T47D (cell line): ENCODE measurements at places on chromosomes 2 and 18.

- DNase-seq = no peak
Measured at GRCh38 chr2:221377066-221377465, 195.0 kb downstream of the EPHA4 start.

GRCh38 chr2:216493334-216493685 is 5.3 kb upstream of the RPL37A start:
- no peak for DNase-seq

DNA sequence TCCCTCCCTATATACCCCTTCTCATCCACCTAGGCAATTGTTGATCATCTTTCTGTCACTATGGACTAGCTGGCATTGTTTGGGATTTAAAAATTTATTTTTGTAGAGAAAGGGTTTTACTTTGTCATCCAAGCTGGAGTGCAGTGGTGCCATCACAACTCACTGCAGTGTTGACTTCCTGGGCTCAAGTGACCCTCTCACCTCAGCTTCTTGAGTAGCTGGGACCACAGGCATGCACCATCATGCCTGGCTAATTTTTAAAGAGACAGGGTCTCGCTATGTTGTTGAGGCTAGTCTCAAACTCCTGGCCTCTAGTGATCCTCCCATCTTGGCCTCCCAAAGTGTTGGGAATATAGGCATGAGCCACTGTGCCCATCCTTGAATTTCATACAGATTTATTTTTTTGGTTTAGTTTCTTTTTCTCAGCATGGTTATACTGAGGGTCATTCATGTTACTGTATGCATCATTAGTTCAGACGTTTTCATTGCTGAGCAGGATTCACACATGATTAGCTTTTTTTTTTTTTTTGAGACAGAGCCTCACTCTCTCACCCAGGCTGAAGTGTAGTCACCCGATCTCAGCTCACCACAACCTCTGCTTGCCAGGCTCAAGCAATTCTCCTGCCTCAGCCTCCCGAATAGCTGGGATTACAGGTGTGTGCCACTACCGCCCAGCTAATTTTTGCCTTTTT is 8.6 kb upstream of the PCARE start:
- DNase-seq = no peak

DNA sequence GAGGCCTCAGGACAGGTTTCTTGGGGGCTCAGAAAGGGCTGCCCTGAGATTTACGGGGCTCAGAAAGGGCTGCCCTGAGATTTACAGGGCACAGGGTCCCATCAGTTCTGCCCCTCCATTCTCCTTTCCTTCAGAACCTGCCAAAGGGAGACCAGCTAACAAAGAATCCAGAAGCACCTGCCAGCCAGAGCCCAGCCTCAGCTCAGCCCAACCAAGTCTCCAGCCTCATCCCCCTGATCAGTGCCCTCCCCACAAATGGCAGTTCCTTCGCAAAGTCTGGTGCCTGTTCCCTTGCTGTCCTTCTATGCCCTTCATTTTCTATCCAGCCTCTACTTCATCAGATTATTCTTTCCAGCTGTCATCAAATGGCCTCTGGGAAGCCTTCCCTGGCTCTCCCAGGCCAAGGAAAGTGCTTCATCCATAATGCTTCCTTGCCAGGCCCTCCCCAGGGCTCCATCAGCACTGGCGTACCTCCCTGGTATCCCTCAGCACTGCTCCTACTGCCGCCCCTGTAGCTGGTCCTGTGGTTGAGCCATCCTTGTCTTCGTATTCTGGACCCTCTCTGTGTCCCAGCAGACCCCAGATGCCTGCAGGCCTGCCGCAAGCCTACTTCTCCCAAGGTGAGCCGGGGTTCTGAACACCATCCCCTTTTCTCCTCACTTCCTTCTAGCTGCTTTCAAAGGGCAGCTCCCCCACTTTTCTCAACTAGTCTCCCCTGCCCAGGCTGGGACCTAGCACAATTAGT is 96.2 kb upstream of the EPAS1 start:
- no peak for DNase-seq

- DNase-seq = no peak
Measured at GRCh38 chr2:235220331-235220730, 268.5 kb downstream of the SH3BP4 start.

DNA sequence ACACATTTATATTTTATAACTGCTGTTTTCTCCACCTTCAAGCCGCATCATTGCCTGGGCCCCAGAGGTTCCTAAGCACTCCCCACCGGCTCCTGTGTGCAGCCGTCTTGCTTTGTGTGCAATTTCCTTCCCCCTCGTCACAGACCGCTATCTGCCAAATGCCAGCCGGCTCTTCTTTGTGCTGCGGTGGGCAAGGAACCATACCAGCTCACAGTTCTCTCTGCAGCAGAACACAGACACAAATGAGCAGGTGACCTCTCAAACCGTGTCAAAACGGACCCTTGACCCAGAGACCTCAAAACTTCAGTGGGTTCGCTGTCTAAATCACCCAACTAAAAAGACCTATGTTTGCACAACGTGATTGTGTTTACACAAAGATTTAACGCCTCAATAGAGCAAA is 58.2 kb downstream of the KLF7 start:
- no peak for DNase-seq

- DNase-seq = no peak
Measured at GRCh38 chr2:208135794-208136715, 6.4 kb upstream of the CRYGC start.

GRCh38 chr2:187519419-187520120 is 34.7 kb downstream of the TFPI start:
- DNase-seq = peak; percentile 2

DNA sequence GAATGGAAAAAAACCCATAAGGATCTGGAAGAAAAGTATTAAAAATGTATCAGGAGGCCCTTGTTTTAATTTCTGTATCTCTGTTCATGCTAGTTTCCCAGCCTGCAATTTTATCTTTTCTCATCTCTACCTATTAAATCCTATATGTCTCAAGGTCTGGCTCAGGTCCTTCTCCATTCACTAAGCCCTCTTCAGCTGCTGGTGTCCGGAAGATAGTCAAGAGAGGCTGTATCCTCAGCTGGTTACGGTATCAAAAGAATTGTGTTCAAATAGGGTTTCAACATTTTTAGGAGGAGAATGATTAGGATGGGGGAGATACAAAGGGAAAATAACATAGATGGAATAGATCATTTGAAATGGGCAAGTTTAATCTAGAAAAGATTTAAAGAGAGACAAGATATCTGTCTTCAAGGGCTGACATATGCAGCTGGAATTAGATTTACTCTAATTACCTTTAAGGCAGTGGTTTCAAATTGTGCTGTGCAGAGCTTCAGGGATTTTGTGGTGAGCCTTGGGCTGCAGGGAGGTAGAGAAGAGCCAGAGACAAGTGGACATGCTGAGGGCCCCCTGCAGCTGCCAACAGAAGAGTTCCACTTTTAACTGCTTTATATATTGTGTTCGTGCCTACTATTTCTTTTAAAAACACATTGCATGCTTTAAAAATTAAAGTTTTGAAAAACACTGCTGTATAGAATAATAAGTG is 24.1 kb downstream of the GREB1L start:
- DNase-seq = no peak

DNA sequence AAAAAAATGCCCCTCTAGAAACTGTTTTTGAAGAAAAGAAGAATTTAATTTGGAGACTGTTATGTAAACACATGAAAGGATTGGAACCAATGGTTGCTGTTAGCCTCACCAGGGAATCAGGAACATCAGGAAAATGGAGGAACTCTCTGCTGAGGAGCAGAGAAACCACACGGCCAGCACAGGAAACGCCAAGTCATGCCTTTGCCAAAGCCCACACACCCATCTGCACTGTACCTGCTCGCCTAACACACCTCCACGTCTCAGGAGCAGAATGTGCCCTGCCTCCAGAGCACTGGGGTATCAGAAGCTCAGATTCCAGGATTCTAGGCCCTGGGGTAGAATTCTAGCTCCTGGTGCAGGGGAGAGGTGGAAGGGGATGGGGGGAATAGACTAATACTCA is 9.8 kb upstream of the SCYGR1 start:
- no peak for DNase-seq
